ENCODE measurements at places on chromosomes 5 and 9. TPM values are rescaled to one million over a fixed set of nuclear protein-coding genes. Genes with fewer than 3 reads are reported as not detected.

- no peaks in the 10 kb centered on the region for H3K4me1 ChIP-seq
- DNase-seq = no peak
- H3K27me3 ChIP-seq = no peaks in the 10 kb centered on the region
- no peak overlapping the region for H3K4me3 ChIP-seq
Observed at GRCh38 chr5:67337751-67338150, 141.2 kb upstream of the CD180 start.

DNA sequence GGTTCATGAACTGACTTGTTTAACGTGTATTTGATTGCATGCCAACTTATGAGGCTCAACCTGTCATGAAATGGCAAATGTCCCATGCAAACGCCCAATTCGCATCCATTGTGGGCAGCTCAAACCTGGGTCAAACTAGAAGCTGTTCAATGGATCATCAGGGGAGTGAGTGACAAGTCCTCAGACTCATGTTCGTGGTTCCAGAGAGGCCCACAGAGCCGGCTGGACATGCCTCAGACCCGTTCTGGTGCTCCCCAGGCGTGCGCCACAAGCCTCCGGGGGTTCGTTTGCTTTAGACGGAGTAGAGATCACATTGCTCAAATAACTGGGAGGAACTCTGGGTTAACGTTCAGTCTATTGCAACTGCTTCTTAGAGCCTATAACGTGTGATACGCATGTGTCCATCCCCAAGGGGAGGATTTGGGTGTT is 15.0 kb downstream of the GFI1B start:
- H3K36me3 ChIP-seq = no peaks in the 10 kb centered on the region
- peaks cover 36% of the 10 kb centered on the region for H3K27me3 ChIP-seq
- DNase-seq = no peak
- no peaks in the 10 kb centered on the region for H3K4me1 ChIP-seq
- H3K4me3 ChIP-seq = no peak overlapping the region

- no peak overlapping the region for H3K27ac ChIP-seq
- peaks cover 74% of the 10 kb centered on the region for H3K27me3 ChIP-seq
- H3K36me3 ChIP-seq = no peaks in the 10 kb centered on the region
- H3K4me3 ChIP-seq = peak overlapping the region; percentile 66
- no peak for DNase-seq
- no peaks in the 10 kb centered on the region for H3K4me1 ChIP-seq
Observed at GRCh38 chr9:117415358-117415914, 579 bp upstream of the ASTN2 start.

GRCh38 chr5:135313405-135313804 is 85.6 kb downstream of the MACROH2A1 start:
- peaks cover 1% of the 10 kb centered on the region for H3K27me3 ChIP-seq
- H3K36me3 ChIP-seq = no peaks in the 10 kb centered on the region
- no peak overlapping the region for H3K27ac ChIP-seq
- H3K4me1 ChIP-seq = no peaks in the 10 kb centered on the region

GRCh38 chr5:13316176-13316575 is 628.3 kb downstream of the DNAH5 start:
- H3K27me3 ChIP-seq = no peaks in the 10 kb centered on the region
- no peaks in the 10 kb centered on the region for H3K36me3 ChIP-seq
- no peak for DNase-seq
- no peak overlapping the region for H3K27ac ChIP-seq
- no peak overlapping the region for H3K4me3 ChIP-seq
- H3K4me1 ChIP-seq = no peaks in the 10 kb centered on the region

GRCh38 chr5:61311836-61312808 is 19.9 kb upstream of the ZSWIM6 start:
- no peak for DNase-seq
- H3K4me1 ChIP-seq = peaks cover 6% of the 10 kb centered on the region
- peaks cover 14% of the 10 kb centered on the region for H3K27me3 ChIP-seq
- no peak overlapping the region for H3K27ac ChIP-seq
- H3K4me3 ChIP-seq = no peak overlapping the region
- no peaks in the 10 kb centered on the region for H3K36me3 ChIP-seq

EGFLAM gene
- 35.3 TPM for total RNA-seq

GPX3 gene
- total RNA-seq = 561 TPM

DNA sequence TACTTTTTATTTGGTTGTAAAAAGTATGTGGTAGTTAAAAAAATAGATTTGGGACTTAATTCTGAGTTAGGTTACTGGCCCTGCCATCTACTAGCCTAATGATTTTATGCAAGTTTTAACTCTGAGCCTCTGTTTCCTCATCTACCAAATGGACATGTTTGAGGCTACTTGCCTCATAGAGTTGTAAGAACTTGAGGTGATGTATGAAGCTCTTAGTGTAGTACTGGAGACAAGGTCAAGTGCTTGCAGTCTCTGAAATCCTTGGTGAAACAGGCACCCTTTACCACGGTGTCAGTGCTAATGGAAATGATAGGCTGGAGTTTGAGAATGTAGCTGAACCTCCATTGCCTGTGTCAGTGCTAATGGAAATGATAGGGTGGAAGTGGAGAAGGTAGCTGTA is 15.3 kb downstream of the GPR107 start:
- H3K36me3 ChIP-seq = no peaks in the 10 kb centered on the region
- H3K4me1 ChIP-seq = peaks cover 15% of the 10 kb centered on the region
- no peak overlapping the region for H3K27ac ChIP-seq
- no peaks in the 10 kb centered on the region for H3K27me3 ChIP-seq

DNA sequence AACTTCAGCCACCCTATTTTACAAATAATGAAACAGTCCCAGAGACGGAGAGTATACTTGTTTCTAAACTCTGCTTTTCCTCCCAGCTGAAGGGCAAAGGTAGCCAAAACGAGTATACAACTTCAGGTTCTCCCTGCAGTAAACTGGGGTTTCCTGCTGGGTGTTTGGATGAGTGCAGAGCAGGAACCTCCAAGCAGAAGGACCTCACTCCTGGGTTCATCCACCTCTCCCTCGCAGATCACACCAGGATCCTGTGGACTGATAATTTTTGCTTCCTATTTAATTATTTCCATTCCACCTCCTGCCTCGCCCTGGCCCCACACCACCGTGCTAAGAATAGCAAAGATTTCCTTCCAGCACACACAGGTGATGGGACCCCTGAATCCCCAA is 2.0 kb upstream of the FOXB2 start:
- DNase-seq = no peak
- peaks cover 35% of the 10 kb centered on the region for H3K4me1 ChIP-seq
- H3K27me3 ChIP-seq = peaks cover 79% of the 10 kb centered on the region

GRCh38 chr9:107142896-107143603 is 140.0 kb upstream of the RAD23B start:
- peak overlapping the region; percentile 31 for H3K27ac ChIP-seq
- no peaks in the 10 kb centered on the region for H3K36me3 ChIP-seq
- H3K4me1 ChIP-seq = peaks cover 33% of the 10 kb centered on the region
- peak overlapping the region; percentile 16 for H3K4me3 ChIP-seq

- peaks cover 87% of the 10 kb centered on the region for H3K27me3 ChIP-seq
- peak within 1 kb of the TSS; percentile 62 for H3K4me3 ChIP-seq
- peak; percentile 37 for DNase-seq
- no peaks in the 10 kb centered on the region for H3K36me3 ChIP-seq
- no peaks in the 10 kb centered on the region for H3K4me1 ChIP-seq
- no peak within 1 kb of the TSS for H3K27ac ChIP-seq
Observed at GRCh38 chr5:1008451-1009358, at the start of gene NKD2. Gene NKD2, plus strand, starts transcription at chr5:1008802. Its CDS starts 256 bp downstream, at chr5:1009058.

DNA sequence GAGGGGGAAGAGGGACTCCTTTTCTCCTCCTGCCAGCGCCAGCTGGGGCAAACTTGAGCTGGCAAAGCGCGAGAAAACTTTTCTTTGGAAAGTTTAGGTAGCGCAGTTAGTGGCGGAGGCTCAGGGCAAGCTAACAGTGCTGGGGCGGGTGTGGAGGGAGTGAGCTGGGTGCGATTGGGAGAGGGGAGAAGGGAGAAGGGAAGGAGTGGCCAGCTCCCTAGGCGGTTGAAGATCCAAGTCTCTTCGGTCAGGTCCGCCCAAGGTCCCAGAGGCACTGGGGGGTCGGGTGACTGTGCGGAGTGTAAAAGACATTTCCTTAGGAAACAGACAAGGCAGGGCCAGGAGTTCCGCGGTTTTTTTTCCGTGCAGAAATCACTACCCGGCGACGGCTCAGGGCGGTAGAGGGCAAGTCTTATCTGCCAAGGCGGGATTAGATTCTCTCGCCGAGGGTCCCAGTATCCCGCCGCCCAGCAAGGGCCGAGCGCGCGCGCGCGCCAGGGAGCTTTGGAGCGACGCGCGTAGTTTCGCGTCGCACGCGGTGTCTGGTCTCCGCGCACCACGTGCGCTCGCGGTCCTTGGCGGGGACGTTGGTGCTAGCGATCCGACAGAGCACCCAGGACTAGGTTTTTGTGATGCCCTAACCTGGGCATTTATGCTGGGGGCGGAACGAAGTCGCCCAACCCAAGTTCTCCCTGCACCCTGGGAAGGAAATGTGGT is 33.6 kb upstream of the NFIB start:
- no peaks in the 10 kb centered on the region for H3K27me3 ChIP-seq
- peak overlapping the region; percentile 71 for H3K4me3 ChIP-seq
- peak overlapping the region; percentile 83 for H3K27ac ChIP-seq
- no peaks in the 10 kb centered on the region for H3K36me3 ChIP-seq
- peak; percentile 74 for DNase-seq
- peaks cover 30% of the 10 kb centered on the region for H3K4me1 ChIP-seq

DNA sequence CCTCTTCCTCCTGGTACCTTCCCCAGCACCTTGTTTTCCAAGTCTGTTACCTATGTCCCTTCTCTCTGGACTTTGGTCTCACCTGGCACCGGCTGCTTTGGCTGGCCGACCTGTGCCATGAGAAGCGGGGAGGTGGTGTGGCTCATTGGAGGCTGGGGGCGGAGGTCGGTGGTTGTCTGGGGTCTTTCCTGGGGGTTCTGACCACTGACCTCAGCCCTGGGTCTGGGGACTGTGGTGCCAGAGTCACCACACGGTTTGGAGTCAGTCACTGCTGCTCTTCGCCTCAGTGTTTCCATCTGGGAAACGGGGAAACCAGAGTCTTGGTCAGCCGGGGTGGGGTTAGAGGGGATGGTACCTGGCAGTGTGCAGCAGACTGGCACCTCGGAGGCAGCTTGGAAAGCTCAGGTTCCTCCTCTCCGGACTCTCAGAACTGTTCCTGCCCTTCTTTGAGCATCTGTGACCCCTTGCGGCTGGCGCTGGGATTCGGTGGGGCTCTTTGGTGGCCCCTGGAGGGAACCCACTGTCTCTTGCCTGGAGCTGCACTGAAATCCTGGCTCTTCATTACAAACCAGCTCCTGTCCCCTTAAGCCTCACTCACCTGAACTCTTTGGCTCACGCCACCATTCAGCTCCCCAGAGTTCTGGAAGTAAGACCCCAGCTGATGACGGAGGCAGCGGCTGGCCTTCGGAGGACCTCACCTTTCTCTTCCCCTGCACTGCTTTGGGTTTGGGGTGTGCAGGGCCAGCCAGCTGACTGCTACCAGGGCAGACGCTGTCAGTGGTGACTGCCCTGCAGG is 4.1 kb upstream of the RXRA start:
- H3K4me3 ChIP-seq = no peak overlapping the region
- no peaks in the 10 kb centered on the region for H3K36me3 ChIP-seq
- peak; percentile 20 for DNase-seq
- H3K27ac ChIP-seq = no peak overlapping the region

DAPK1 gene
- 2.7 TPM for total RNA-seq

GRCh38 chr9:130911254-130912049 is 14.8 kb upstream of the QRFP start:
- no peak overlapping the region for H3K4me3 ChIP-seq
- no peaks in the 10 kb centered on the region for H3K4me1 ChIP-seq
- no peaks in the 10 kb centered on the region for H3K36me3 ChIP-seq
- H3K27me3 ChIP-seq = no peaks in the 10 kb centered on the region
- DNase-seq = no peak
- no peak overlapping the region for H3K27ac ChIP-seq

DNA sequence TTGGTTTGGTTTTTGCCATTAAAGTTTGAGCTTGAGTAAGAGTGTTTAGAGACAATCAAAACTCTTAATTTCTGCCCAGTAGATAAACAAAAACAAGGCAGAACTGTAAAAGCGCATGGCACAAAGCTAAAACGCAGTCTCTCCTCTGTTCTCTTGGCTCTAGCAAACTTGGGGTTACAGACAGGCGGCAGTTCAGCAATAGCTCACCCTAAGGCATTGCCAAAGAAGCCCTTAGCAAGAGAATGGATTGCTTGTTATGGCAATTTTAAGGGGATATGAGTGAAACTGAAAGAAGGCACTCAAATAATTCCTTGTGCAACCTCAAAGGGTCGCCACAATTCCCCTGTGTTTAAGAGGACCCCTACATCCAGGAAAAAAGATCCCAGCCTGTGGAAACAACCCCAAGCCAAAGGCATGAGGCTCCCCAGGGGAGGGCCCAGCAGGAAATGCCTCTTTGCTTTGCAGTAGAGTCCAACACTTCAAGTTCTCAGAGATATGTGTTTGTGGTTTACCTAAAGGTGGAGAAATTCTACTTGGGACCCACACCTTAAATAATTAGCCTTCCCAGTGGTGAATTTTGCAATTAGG is 317.0 kb upstream of the MPDZ start:
- peaks cover 9% of the 10 kb centered on the region for H3K4me1 ChIP-seq
- H3K36me3 ChIP-seq = no peaks in the 10 kb centered on the region
- no peak overlapping the region for H3K27ac ChIP-seq
- no peak overlapping the region for H3K4me3 ChIP-seq
- no peaks in the 10 kb centered on the region for H3K27me3 ChIP-seq

GRCh38 chr5:111580956-111581355 is 68.6 kb upstream of the STARD4 start:
- no peak overlapping the region for H3K27ac ChIP-seq
- no peaks in the 10 kb centered on the region for H3K4me1 ChIP-seq
- H3K4me3 ChIP-seq = no peak overlapping the region

PLPPR1 gene
- total RNA-seq = not detected

TRPM6 gene
- total RNA-seq = 0.17 TPM

FAM169A gene
- total RNA-seq = 0.85 TPM

- DNase-seq = no peak
- peak within 1 kb of the TSS; percentile 71 for H3K27ac ChIP-seq
- peak within 1 kb of the TSS; percentile 55 for H3K4me3 ChIP-seq
Observed at GRCh38 chr9:72952914-72953313, at the start of gene ALDH1A1. Gene ALDH1A1, minus strand, starts transcription at chr9:72953053. Its CDS starts 53 bp downstream, at chr9:72953000.

C9orf50 gene
- total RNA-seq = not detected

DNA sequence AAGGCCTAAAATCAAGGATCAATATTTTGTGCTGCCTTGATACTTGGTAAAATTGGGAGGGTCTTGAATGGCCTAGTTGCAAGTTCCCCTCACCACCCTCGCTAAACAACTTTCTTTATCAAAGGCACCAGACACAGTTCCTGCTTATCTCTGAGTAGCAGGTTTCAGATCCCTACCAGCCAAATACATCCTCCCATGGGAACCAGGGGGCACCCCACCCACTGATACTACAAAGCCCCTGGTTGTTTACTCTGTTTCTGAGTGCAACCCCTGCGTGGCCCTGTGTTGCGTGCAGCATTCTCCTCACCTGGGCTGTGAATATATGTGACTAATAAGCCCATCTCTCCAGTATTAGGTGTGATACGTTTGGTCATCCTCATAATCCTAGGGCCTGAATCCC is 314.9 kb downstream of the DRD1 start:
- DNase-seq = no peak
- H3K27ac ChIP-seq = no peak overlapping the region
- no peak overlapping the region for H3K4me3 ChIP-seq
- H3K27me3 ChIP-seq = no peaks in the 10 kb centered on the region

GRCh38 chr5:149317281-149318048 is 27.8 kb upstream of the GRPEL2 start:
- no peaks in the 10 kb centered on the region for H3K27me3 ChIP-seq
- no peak for DNase-seq
- H3K4me3 ChIP-seq = no peak overlapping the region
- no peaks in the 10 kb centered on the region for H3K36me3 ChIP-seq
- H3K27ac ChIP-seq = no peak overlapping the region

- peak; percentile 30 for DNase-seq
- no peak overlapping the region for H3K27ac ChIP-seq
- no peaks in the 10 kb centered on the region for H3K27me3 ChIP-seq
- H3K36me3 ChIP-seq = no peaks in the 10 kb centered on the region
- no peak overlapping the region for H3K4me3 ChIP-seq
Observed at GRCh38 chr9:114958021-114958843, 27.8 kb upstream of the TNFSF8 start.
